ENCODE measurements at places on chromosomes 1 and 21.

DNA sequence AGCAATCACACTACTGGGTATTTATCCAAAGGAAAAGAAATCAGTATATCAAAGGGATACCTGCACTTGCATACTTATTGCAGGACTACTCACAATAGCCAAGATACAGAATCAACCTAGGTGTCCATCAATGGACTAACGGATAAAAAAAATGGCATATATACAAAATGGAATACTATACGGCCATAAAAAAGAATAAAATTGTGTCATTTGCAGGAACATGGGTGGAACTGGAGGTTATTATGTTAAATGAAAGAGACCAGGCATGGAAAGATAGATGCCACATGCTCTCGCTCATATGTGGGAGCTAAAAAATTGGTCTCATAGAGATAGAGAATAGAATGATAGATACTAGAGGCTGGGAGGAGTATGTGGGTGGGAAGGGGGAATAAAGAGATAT lies 29.3 kb upstream of the CAP1 start:
- DNase-seq: no peak

GRCh38 chr1:24490101-24490781 lies 12.4 kb upstream of the RCAN3 start:
- no peak for DNase-seq

DNA sequence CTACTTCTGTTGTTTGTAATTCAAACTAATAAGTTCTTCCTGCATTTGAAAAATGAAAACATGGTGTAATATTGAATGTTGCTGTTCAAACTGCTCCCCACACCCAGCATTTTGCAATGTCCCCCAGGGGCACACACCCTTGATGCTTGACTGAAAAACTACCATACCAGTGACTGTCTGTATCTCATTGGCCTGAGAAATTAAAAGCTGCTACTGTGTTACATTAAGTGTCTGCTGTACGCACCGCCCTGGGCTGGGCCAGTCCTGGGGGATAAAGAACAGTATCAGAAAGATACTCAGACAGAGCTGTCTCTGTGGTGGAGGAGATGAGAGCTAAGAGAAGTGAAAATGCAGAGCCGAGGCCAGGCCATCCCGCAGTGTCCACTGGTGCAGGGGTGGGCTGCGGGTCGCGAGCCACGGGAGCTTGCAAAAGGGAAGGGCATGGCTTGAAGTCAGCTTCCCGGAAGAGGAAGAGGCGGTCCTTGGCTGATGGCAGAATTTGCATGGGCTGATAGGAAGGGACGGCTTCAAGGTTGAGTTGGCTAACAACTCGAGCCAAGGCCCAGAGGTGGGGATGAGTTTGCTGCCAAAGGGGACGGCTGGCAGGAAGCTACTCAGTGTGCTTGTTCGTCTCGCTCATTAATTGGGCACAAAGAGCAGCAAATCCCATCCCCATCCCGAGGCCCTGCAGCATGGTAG lies 329.8 kb upstream of the VAMP3 start:
- DNase-seq: no peak

GRCh38 chr1:241627453-241628259 lies 12.5 kb downstream of the CHML start:
- DNase-seq: no peak

DNA sequence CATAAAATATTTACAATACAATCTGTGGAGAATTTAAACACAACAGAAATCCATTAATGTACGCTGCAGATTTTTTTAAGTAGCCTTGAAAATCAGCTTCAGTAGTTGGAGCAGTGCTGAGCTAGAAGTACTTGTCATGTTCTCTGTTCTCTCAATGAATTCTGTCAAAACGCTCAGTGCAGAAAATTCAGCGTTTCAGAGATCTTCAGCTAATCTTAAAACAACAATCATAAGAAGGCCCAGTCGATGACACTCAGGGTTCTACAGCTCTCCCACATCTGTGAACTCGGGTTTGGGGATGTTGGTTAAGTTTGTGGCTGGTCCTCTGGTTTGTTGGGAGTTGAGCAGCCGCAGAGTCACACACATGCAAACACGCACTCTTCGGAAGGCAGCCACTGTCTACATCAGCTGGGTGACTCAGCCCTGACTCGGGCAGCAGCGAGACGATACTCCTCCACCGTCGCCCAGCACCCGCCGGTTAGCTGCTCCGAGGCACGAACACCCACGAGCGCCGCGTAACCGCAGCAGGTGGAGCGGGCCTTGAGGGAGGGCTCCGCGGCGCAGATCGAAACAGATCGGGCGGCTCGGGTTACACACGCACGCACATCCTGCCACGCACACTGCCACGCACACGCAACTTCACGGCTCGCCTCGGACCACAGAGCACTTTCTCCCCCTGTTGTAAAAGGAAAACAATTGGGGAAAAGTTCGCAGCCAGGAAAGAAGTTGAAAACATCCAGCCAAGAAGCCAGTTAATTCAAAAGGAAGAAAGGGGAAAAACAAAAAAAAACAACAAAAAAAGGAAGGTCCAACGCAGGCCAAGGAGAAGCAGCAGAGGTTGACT lies 161.2 kb downstream of the RUNX1 start:
- DNase-seq: peak; percentile 38

DNA sequence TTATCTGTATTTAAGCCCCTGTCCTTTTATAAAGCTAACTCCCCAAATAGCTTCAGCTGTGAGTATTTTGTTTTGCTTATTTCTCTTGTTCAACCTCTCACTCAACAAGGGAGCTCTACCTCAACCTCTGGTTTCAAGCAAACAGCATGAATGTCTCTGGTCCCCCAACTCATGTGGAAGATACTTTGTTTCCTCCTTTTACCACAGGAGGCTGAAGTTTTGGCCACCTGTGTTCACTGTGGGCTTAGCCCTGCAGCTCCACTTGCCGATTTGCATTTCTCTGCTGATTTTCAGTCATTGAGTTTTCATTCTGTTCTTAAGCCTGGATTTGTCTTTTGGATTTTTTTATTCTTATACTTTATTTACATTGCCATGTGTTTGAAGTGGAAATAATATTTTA lies 613.1 kb downstream of the USP25 start:
- no peak for DNase-seq

GRCh38 chr1:19425646-19426239 lies 59.6 kb downstream of the CAPZB start:
- DNase-seq: no peak

DNA sequence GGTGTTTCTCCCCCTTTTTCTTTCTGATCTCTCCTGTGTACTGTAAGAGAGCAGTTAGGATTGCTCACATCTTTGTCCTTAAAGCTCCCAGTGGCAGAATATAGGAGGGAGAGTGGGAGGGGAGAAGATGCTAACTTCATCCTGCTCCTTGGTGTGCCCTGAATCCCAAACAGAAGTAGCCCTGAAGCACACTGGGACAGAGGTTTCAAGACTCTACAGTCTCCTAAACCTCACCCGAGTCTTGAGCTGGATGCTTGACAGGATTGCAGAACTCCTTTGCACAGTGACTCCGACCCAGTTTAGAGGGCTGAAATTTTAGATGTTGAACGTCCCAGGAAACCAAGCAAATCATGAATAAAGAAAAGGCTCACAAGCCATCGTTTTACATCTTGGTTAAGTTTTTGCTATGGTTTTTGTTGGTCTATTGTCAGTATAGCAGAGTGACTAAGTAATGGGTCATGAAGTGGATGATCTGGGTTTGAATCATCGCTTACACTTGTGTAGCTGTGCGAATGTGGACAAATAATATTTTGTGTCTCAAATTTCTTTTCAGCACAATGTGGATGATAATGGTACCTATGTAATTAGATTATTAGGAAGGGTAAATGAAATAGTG lies 37.5 kb downstream of the XCL2 start:
- DNase-seq: no peak

GRCh38 chr21:21463456-21463855 lies 465.2 kb downstream of the NCAM2 start:
- no peak for DNase-seq

- DNase-seq: peak; percentile 65
Measured at GRCh38 chr1:50332941-50333594, 90.2 kb downstream of the DMRTA2 start.

GRCh38 chr1:157469752-157470675 lies 82.3 kb downstream of the FCRL5 start:
- DNase-seq: no peak

DNA sequence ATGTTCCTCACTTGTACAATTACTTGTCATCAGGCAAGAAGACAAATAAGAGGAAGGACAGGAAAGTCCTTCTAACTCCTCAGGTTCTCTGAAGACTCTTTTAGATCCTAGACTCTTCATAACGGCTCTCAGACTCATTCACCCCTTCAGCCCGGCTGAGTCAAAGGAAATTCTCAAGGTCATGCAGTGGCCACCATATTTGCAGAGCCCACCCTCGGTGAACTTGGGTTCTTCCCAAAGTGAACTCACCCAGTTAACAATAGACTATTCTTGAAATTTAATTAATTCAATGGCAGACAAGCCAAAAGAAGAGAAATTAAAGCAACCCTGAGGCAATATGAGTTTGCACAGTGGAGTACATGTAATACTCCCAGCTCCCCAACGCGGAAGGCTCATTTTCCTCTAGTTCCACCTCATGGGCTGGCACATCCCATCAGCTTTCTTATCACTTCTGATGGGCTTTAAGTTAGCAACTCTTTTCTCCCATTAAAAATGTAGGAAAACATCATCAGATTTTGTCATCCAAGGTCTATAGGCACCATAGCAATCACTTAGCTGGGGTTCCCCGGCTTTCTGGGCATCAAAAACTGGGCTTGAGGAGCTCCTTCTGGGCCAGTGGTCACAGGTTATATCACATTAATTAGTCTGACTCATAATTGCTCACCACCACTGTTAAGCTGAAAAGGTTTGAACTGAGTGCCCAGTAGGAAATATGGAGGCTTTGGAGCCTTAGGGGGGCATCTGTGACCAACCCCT lies 27.8 kb upstream of the TIAM1 start:
- DNase-seq: no peak

DNA sequence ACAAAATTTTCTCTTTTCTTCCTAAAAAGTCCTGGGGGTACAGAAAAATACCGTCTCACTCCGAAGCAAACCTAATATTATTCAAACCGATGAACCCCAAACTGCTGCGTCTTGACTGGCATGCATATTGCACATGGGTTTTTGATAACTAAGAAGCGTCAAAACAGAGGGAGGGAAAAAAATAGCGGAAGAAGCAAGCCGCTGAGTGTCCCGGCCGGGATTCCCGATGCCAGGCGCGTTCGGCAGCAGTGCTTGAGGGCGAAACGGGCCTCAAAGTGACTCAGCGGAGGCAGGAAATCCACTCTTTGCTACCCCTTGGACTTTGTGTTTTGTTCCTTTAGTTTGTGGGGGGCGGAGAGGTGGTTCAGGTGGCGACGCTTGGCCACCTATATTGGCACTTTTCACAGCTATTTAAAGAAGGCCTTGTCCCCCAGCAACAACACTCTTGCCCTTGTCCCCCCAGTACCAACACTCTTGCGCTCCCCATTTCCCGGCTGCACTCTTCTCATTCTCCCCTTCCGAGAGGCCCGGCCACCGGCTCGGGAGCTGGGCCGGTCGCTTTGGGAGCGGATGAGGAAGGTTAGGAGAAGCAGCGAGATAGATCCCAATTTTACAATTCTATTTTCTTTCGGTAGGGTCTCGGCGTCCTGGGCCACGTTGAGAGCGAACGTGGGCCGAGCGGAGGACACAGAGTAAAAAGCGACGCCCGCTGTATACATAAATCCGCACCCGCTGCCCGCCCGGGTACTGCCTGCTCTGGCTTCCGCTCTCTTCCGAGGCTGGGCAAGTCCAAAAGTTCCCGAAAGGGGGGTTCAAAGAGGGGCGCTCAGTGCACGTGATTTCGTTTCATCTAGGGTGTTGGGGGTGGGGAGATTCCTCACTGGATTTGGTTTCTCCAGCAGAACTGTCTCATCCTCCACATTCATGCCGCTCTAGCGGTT lies 2.5 kb downstream of the LMX1A start:
- DNase-seq: no peak

DNA sequence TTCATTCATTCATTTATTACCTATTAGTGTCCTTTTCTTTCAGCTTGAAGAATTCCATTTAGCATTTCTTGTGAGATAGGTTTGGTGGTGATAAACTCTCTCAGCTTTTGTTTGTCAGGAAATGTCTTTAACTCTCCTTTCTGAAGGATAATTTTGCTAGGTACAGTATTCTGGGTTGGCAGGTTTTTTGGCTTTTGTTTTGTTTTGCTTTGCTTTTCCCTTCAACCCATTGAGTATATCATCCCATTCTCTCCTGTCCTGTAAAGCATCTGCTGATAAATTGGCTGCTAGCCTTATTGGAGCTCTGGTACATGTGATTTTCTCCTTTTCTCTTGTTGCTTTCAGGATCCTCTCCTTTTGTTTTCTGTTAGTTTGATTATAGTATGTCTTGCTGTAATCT lies 47.0 kb upstream of the RGS4 start:
- no peak for DNase-seq

GRCh38 chr1:3368711-3369445 lies 85.6 kb upstream of the ARHGEF16 start:
- DNase-seq: no peak

GRCh38 chr1:172239901-172240300 lies 180.6 kb upstream of the C1orf105 start:
- no peak for DNase-seq

DNA sequence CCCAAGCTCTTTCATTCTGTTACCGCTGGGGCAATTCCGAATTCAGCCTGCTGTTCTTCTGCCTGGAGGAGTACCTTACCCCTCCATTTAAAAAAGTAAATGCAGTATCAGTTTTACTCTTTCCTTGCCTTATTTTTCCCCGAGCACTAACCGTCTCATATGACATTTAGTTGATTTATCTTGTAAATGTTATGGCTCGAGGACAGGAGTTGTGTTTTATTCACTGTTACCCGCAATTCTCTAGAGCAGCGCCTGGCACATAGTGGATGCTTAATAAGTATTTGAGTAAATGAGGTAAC lies 425 bp upstream of the TADA1 start:
- no peak for DNase-seq

- no peak for DNase-seq
Measured at GRCh38 chr1:241355311-241356010, 1.5 kb downstream of the RGS7 start.

DNA sequence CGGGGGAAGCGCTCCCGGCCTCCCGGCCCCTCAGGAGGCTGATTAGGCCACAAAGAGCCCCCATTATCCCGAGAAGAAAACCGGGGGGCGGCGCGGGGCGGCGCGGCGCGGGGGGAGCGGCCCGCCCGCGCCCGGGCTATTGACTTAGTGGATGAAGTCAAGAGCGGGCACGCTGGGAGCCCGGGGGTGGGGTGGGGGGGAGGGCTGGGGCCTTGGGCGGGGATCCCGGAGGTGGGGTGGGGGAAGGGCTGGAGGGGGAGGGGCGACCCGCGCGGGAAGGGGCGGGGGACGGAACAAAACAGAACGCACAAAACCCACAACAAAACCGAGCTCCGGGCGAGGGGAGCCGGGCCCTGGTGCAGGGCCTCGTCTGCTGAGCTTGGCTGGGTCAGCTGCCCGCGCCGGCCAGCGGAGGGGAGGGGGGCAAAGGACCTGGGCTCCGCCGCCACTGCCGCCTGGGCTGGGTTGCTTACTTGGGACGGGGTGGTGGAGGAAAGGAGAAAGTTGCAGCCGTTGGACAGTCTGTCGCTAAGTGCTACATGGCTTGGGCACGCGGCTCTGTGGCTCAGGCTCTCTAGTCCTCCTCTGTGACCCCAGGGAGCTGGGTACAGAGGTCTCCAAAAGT lies 16.3 kb downstream of the PAX7 start:
- no peak for DNase-seq

GRCh38 chr1:75014250-75014649 lies 119.9 kb upstream of the LHX8 start:
- no peak for DNase-seq

All from NCI-H748 treated with DMSO at 0.1 percent for 48 hours (cell line).